ENCODE measurements at places on chromosomes 5 and 9.
A peak's percentile ranks its signal among the peaks of the same experiment; 100 is the strongest.

DNA sequence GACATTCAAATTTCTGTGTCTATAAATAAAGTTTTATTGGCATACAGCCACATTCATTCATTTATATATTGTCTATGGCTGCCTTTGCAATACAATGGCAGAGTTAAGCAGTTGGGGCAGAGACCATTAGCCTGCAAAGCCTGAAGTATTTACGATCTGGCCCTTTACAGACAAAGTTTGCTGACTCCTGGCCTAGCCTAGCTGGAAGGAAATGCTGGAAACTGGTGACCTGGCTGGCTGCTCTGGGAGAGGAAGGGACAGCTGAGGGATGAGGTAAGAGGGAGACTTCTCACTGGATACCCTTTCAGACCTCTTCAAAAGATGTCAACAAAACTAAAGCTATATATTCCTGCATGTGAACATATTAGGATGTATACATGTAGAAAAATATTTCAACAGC is 66.0 kb upstream of the PPARGC1B start:
- DNase-seq = no peak

- DNase-seq = peak; percentile 81
Measured at GRCh38 chr5:59559323-59559722, 334.2 kb downstream of the PDE4D start.

DNA sequence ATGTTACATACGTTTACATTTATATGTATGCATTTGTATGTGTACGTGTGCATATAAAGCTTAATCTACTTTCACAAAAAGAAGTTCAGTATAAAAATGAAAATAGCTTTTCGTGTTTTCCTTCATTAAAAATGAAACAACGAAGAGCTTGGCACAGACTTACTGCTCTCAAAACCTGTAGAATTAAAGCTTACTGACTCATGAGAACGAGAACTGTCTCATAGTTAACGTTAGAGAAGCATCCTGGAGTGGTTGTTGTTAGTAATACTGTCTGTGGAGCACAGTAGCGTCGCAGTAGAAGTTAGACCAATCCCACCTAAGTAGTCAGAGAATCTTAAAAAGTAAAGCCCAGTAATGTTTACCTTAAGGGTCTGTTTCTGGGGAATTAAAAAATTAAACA is 1.3 kb downstream of the MAT2B start:
- peak; percentile 47 for DNase-seq

GRCh38 chr5:102747386-102748166 is 7.5 kb upstream of the PAM start:
- DNase-seq = no peak

- DNase-seq = no peak
Measured at GRCh38 chr5:57175551-57176309, 1.9 kb downstream of the GPBP1 start.

DNA sequence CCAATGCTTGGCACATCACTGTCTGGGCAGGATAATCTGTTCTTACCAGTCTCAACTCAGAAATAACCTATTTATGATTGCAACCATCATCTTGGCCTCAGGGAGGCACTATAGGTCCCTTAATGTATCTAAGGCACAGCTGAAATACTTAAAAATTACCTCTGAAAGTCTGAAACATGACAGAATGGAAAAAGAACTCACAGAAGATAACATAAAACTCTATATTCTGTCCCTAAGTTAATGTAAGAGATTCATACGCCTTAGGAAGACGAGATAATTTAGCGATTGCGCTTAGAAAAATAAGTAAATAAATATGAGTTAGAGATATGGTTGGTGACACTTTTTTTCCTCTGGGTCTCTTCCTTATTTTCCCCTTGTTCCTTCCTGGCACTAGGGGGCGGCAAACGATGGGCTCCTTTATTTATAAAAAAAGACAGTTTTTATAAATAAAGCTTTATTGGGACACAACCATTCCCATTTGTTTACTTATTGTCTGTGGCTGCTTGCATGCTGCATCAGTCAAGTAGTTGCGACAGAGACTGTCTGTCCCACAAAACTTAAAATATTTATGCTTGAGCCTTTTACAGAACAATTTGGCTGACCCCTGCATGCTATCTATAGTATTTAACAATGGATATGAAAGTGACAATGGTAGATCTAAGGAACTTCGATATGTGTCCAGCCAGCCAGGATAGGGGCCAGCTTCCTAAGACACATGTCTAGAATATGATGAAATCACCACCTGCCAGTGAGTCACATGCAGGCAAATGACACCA is 79.6 kb downstream of the PDE4D start:
- peak; percentile 89 for DNase-seq

- DNase-seq = peak; percentile 72
Measured at GRCh38 chr5:68460147-68460798, 244.7 kb downstream of the PIK3R1 start.

DNA sequence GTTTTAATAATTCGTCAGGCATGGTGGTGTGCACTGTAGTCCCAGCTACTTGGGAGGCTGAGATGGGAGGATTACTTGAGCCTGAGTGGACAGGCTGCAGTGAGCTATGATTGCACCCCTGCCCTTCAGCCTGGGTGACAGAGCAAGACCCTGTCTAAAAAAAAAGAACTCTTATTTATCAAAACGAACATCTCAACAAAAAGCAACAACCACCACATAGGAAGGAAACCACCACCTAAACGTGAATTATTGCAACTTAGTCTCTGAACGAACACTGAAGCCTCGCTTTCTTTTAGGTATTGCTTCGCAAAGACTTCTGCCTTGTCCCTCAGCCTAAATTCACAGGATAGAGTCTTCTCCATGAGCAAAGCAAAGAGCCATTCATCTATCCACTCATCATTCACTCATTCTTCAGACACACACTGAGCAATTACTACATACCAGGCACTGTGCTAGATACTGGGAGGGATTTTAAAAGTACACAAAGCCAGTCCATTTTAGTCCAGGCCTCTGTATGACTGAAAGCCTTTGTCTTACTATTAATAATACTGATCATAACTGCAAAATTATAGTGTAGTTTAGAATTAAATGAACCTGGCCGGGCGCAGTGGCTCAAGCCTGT is 57.4 kb downstream of the THBS4 start:
- DNase-seq = no peak

DNA sequence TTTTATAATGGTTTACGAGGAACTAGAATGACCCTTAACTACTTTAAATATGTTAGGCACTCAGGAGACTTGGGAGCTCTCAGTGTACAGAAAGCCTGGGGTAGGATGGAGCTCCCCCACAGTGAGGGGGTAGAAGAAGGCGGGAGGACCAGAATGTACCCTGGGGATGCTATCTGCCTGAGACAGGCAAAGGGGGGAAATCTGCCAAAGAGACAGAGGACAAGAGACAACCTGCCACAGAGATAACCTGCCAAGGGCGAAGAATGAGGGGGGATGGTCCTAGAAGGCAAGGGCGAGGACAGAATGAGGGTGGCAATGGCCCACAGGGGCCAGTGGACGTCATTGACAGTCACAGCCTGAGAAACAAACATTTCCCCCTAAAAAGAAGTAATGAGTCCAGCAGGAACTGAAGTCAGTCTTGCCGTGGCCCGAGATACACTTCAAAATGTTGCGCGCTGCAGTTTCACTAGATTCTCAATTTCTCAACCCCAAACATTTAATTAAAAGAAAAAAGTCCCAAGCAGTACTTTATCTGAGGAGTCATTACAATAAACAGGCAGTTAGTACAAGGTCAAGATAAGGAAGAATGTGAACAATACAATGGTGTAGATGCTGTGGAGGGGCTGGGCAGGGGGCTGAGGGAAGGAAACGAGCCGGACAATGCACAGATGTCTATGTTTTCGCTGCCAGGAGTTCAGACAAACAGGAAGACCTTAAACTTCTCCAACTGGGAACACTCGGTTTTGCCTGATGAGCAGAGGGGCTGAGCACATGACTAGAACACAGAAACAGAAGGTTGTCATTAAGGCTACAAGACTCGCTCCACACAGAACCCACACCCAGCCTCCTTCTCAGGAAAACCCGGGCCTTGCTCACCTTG is 125.0 kb downstream of the LHFPL2 start:
- peak; percentile 38 for DNase-seq

DNA sequence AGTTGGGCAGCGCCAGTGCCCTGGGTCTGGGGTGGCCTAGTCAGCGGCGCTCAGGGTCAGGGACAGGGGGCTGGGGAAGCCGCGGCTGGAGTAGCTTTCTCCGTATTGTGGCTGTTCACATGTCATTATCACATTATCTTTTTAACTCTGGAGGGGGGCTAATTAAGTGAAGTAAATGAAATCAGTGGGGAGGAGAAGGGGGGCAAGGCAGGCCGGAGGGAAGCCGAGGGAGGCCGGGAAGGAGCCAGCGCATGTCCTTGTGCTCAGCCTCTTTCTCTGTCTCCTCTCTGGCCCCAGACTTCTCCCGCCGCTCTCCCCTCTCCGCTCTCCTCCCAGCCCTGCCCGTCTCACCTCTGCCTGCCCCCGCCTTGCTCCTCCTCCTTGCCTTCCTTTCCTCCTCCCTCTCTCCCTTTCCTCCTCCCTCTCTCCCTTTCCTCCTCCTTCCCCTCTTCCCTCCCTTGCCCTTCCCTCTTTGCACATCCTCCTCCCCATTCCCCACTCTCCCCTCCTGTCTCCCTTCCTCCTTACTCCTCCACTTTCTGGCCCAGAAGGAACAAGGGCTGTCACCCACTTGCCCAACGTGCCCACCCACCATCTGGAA is 38.7 kb downstream of the ASS1 start:
- no peak for DNase-seq

DNA sequence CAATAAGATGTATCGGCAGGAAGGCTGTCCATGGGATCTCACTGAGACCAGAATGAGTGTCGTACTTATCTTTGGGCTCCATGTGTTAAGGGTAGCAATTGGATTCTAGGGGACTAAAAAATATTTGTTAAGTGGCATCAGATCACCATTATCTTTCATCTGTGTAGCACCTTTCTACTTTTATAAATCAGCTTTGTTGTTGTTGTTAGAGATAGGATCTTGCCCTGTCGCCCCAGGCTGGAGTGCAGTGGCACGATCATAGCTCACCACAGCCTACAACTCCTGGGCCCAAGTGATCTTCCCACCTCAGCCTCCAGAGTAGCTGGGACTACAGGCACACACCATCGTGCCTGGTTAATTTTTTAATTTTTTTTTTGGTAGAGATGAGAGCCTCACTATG is 220.5 kb downstream of the SMARCA2 start:
- no peak for DNase-seq

GRCh38 chr9:128160603-128160987 is 530 bp downstream of the BBLN start:
- DNase-seq = no peak

- no peak for DNase-seq
Measured at GRCh38 chr5:32100691-32101302, 73.3 kb downstream of the GOLPH3 start.

DNA sequence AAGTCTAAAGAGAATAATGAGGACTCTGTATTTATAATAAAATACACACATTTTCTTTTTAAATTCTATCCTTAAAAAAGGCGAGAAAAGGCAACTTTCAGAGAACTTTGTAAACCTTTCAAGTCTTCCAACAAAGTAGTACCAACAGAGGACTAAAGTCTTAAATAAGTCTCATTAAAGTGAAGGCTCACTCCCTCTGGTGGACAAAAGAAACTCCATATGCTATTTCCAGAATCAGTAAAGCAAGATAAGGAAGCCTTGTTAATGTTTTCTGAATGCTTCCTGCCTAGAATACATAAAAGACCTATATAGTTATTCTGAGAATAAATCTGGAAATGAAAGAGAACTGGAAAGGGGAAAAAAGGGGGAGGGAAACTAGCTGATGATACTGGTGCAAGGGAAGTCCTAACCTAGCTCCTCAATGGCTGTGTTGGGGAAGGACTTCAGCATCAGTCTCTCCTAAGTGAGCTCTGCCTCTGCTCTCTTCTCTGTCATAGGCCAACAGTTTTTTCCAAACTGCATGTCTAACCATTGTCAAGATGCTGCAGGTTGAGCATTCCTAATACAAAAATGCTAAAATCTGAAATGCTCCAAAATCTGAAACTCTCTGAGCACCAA is 7.2 kb downstream of the HMGCS1 start:
- peak; percentile 80 for DNase-seq

- no peak for DNase-seq
Measured at GRCh38 chr9:113734826-113735225, 141.3 kb upstream of the ZNF618 start.

- DNase-seq = no peak
Measured at GRCh38 chr5:83125560-83125959, 48.2 kb downstream of the XRCC4 start.

DNA sequence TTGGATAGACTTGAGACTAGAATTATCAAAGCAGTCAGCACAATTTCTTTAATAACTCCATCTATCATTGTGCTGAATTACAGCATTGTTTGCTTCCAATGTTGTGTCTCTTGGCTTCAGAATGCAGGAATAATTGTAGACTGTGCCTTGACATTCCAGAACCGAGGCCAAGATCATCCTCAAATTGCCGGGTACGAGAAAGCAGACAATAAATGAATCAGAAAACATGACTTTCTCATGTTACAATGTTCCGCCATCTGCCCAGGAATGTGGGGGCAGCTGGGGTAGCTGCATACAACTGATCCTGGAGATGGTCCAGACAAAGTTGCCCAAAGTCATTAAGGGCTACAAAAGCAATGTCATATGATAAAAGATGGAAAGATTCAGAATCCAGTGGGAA is 206.2 kb upstream of the SGCD start:
- DNase-seq = no peak

DNA sequence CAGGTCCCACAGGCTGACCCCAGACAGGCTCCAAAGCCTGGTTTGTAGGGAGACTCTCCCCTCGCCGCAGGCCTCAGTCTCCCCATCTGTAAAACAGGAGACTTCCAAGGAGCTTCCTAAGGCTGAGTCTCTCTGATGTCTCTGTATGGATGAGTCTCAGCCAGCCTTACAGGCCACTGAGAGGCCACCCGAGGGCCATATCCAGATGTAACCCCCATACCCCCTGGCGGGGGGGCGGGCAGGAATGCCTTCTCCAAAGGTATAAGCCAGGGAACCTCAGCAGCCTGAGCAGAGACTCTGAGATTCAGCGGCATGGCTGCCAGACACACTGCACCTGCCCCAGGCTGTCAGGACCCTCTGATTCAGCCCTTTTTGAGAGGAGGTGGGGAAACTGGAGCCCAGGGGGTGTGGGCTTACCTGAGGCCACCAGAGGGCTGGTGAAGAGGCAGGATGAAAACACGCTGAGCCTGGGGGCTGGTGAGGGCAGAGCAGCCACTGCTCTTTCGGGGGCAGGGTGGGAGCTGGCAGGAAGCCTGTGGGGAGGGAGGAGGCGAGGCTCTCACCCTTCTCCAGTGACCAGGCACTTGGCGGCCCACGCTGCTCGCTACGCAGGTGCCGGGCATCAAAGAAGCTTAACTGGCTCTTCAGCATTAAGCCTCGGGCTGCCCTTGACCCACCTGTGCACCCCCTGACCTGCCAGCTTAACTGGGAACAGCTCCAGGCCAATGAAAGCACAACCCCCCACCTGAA is 5.5 kb upstream of the SUSD3 start:
- DNase-seq = no peak
